Left ventricle myocardium inferior (tissue), 1 donor: ENCODE measurements at places on chromosomes 12 and 14. TPM values are rescaled to one million over a fixed set of nuclear protein-coding genes. Genes with fewer than 3 reads are reported as not detected.

CPM gene
- 6.3 TPM for total RNA-seq

GPR84 gene
- not detected for total RNA-seq

DNA sequence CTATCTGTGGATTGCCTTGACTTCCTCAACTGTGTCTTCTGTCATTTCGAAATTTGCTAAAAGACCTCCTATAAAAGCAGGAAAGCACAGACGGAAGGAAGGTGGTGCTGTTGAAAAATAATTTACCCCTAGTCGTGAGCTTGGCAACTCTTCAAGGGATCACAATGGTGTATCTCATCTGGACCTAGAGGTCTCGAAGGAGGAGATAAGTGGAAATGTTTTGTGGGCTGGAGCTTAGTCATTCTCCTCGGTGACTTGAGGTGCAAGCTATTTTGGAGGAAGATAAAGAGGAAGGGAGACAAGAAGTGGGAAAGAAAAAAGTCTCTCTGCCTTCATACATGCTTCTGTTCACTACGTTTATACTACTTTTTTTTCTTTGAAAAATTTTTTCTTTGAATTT, 89.9 kb downstream of the FLRT2 start:
- DNase-seq: no peak

PLD4 gene
- 0.44 TPM for total RNA-seq

DNA sequence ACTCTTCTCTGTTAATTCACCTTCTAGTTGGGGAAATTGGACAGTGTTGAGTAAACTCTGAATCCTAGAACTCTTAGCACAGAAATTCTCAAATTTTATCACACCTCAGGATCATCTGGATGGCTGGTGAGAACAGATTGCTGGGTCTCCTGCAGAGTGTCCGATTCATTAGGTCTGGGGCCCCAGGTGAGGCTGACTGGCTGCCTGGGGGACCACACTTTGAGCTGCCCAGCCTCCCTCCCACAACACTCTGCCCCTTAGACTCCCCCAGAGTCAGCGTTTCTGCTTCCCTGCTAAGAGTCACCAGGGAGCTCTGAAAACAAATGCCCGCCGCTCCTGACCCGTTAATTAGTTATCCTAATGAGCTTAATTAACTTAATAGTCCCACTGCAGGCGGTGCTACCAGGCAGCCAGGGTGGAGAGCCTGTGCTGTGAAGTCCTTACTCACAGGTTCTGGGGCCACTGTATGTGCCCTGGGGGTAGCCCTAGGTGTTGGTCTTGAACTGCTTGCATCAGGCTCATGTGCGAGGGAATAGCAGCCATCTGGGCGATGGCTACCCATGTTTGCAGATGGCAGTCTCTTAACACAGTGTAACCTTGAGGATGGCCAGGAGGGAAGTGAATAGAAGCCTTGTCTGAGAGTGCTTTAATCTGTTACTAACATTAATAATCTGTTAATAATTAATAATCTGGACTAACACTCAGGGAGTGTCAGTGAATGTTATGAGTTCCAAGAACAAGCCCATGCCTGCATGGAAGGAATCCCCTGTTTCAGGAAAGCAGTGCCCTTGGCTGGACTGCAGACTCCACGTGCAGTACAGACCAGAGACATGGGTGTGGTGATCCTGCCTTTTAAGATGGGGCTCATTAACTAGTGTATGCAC, 35.6 kb downstream of the AACS start:
- no peak for DNase-seq

- no peak for DNase-seq
Measured at GRCh38 chr14:45868377-45868776, 615.4 kb upstream of the MIS18BP1 start.

DNA sequence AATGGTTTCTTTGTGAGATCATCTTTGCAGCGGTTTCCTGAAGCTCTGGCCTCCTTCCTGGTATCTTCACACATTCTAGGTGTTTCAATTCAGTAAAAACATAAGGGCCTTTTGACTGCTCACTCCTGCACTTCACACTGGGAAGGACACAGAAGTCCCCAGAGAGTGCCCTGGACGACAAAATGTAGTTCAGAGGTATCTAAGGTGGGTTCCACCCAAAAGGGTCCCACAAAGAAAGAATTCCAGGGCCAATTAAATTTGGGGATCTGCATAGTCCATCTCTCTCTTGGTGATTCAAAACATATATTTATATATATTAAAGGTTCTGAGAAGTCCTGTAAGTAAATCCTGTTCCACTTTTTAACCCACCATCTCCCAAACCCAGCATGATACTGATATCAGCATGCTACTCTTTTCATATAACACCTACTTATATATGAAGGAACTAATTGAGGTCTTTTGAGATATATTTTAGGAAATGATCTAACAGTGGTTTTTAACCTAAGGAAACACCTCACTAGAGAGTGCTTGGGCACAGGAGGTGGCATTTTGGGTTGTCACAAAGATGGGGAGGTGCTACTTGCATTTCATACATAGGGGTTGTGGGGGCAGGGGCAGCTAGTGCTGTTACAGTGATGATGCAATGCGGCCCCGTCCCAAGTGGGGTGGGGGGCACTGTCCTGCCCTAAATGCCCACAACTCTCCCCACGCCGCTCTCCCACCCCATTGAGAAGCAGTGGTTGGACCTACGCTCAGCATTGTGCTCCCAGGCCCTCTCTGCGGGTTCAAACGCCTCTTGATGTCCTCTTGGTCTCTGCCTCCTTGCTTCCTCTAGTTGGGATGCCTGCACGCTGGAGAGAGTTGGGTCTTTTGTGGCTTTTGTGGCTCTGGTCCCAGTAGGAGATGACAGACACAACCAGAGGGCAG, 109.4 kb downstream of the ARF6 start:
- no peak for DNase-seq

- DNase-seq: no peak
Measured at GRCh38 chr14:21840765-21841164, 167.1 kb upstream of the OR4E1 start.

NTF3 gene
- 0.99 TPM for total RNA-seq

CMA1 gene
- 0.66 TPM for total RNA-seq

GRCh38 chr14:81523616-81524015, 10.0 kb downstream of the SEL1L start:
- no peak for DNase-seq

CCDC198 gene
- total RNA-seq: not detected

P2RX2 gene
- not detected for total RNA-seq

TMPRSS12 gene
- not detected for total RNA-seq

DNA sequence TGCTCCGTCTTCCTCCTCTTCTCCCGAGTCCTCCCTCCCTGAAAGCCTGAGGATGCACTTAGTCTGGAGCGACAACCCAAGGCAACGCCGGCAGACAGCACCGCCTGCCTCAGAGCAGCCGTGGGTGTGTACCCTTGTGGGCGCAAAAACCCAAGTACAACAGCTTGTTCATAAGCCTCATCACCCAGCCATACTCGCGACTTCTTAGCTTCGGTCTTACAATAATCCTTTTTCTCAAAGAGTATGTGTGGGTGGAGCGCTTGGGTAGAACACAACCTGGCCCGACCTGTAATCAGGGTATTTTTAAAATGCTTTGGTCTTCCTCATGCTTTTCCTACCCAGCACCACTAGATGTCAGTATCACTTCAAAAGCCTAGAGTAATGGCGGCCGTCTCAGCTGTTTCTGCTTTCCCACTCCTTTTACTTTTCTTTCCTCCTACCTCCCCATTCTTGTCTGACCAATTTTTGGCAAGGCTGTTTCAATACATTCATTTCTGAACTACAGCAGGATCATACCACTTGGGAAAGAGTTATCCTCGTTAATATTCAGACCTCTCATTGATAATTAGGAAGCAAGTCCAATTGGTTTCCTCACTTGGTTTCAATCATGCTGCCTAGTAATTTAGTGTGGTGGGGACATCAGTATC, 198.9 kb downstream of the EPS8 start:
- DNase-seq: no peak

DNA sequence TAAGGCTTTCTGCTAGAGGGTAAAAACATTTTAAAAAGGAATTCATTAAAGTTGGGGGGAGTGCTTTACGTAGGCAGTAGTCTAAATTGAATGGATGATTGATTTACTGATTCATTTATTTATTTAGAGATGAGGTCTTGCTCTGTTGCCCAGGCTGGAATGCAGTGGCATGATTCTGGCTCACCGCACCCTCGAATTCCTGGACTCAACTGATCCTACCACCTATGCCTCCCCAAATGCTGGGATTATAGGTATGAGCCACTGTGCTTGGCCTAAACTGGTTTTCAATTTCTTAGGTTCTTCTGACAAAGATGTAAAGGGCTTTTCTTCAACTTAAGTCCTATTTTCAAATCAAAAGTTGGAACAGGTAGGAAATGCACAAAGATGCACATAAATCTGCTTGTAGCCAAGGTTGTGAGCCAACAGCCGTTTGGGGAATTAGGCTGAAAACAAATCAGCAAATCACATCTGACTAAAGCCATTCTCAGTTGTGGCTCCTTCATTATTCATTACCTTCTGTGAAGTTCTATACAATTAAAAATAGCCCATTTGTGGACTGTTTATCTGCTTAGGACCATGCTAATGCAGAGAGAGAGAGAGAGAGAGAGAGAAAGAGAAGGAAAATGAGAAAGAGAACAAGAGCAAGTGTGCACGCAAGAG, 218.0 kb downstream of the PPM1H start:
- DNase-seq: no peak

DNA sequence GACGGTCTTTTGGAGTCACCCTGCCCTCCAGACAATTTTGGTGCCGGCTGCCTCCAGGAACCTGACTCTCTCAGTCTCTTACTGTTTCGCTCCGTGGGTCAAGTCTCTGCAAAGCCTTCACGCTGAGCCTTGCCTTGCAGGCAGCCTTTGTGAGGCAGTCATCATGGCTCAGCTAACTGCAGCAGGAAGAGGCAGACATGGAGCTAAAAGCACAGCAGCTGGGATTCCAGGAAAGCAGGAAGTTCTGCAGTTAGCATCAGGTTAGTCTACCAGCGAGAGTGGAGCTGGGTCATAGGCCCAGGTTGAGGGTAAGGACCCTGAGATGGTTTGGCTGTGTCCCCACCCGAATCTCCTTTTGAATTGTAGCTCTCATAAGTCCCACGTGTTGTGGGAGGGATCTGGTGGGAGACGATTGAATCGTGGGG, 305.4 kb downstream of the PCNX1 start:
- no peak for DNase-seq

DNA sequence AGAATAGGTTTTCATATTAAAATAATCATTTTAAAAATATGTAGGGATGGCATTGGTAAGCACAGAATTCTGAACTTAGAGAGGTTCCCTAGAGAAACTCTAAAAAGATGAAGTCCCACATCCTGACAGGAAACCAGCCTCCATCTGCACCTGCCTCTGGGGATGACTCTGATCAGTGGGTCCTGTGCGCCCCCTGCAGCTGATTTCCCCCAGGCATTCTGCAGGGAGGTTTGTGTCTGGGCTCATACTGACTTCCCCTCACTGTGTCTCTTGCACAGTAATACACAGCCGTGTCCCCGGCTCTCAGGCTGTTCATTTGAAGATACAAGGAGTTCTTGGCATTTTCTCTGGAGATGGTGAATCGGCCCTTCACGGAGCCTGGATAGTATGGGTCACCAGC, 602.9 kb downstream of the TMEM121 start:
- DNase-seq: no peak

- DNase-seq: no peak
Measured at GRCh38 chr12:78396538-78396937, 468.0 kb upstream of the SYT1 start.

- no peak for DNase-seq
Measured at GRCh38 chr12:102232446-102232845, 34.8 kb upstream of the PMCH start.

- DNase-seq: no peak
Measured at GRCh38 chr12:29103539-29103974, 45.5 kb upstream of the FAR2 start.

- DNase-seq: no peak
Measured at GRCh38 chr14:104187931-104188726, 49.7 kb downstream of the KIF26A start.

DNA sequence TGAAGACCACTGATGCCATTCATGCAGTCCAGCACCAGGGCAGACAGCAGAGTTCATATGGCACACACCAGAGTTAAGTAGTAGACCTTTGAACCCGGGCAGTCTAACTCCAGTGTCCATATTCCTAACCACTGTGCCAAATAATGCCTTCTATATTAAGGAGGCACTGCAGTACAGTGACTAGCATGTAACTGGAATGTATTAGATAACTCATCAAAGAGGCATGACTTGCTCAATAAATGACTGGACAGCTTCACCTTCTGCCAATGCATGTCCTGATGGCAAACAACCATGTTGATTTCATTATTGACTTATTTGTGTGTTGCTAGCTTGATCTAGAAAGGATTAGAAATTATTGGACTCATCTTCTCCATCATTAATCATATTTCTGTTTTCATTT, 40.2 kb downstream of the DACT1 start:
- DNase-seq: no peak

- peak; percentile 84 for DNase-seq
Measured at GRCh38 chr12:8664228-8664913, 1.7 kb upstream of the MFAP5 start.

GRCh38 chr12:101004898-101005297, 205.1 kb downstream of the SLC5A8 start:
- DNase-seq: no peak

DNA sequence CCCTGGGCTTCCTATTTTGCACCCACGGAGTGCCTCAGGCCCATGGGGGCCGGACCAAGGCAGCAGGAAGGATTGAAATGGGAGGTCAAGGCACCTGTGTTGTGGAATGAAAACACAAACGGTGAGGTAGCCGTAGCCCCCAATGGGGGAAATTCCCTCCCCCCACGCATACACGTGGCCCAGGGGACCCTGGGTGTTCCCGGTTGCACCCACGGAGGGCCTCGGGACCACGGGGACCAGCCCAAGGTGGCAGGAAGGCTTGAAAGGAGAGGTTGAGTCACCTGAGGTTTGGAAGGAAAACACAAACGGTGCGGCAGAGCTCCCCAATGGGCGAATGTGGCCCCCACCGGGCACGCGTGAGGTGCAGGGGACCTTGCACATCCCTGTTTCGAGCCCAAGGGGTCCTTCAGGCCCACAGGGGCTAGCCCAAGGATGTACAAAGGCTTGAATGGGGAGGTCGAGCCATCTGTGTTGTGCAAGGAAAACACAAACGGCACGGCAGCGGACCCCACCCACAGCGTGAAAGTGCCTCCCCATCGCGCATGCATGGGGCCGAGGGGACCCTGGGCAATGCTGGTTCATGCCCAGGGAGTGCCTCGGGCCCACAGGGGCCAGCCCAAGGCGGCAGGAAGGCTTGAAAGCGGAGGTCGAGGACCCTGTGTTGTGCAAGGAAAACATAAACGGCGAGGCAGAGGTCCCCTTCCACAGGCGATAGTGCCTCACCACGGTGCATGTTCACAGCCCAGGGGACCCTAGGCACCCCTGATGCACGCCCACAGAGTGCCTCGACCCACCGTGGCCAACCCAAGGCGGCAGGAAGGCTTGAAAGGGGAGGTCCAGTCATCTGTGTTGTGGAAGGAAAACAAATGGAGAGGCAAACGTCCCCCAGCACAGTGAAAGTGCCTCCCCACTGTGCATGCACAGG, 376.7 kb downstream of the ALG10 start:
- peak; percentile 9 for DNase-seq

PPP1R36 gene
- 0.36 TPM for total RNA-seq
